ENCODE measurements at places on chromosomes 3 and 15. TPM values are rescaled to one million over a fixed set of nuclear protein-coding genes. Genes with fewer than 3 reads are reported as not detected.

- no peak for DNase-seq
Measured at GRCh38 chr3:57943525-57944495, 64.4 kb upstream of the FLNB start.

GRCh38 chr3:25973122-25973521, 183.2 kb downstream of the OXSM start:
- DNase-seq, result no peak

Gene SLC49A4
- polyA plus RNA-seq, result 12.0 TPM

GRCh38 chr3:52093756-52094545, 37.6 kb upstream of the DUSP7 start:
- no peak for DNase-seq

DNA sequence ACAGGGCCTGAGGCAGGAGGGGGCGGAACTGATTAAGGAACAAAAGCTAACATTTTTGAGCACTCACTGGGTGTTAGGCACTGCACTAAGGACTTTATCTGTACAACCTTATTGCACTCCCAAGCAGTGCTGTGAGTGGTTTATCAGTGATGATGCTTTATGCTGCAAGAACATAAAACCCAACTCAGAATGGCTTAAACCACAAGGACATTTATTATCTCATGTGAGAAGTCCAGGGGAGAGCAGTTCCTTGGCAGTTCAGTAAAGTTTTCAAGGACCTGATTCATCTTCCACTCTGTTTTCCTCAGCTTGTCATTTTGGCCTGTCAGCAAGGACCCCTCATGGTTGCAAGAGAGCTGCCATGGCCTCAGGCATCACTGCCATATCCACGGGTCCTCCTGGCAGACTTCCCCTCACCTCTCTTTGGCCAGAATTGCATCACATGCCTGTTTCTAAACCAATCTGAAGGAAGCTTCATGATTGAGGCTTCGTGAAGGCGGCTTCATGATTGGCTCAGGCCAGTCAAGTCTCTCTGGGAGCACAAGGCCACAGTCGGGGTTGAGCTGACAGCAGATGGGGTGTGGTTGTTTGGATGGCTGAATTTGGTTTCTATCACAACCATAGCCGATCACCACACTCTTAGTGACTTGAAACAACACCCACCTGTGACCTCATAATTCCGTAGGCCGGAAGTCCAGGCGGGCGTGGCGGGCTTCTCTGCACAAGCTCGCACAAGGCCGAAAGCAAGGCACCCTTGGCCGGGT, 15.8 kb downstream of the EFCC1 start:
- no peak for DNase-seq

DNA sequence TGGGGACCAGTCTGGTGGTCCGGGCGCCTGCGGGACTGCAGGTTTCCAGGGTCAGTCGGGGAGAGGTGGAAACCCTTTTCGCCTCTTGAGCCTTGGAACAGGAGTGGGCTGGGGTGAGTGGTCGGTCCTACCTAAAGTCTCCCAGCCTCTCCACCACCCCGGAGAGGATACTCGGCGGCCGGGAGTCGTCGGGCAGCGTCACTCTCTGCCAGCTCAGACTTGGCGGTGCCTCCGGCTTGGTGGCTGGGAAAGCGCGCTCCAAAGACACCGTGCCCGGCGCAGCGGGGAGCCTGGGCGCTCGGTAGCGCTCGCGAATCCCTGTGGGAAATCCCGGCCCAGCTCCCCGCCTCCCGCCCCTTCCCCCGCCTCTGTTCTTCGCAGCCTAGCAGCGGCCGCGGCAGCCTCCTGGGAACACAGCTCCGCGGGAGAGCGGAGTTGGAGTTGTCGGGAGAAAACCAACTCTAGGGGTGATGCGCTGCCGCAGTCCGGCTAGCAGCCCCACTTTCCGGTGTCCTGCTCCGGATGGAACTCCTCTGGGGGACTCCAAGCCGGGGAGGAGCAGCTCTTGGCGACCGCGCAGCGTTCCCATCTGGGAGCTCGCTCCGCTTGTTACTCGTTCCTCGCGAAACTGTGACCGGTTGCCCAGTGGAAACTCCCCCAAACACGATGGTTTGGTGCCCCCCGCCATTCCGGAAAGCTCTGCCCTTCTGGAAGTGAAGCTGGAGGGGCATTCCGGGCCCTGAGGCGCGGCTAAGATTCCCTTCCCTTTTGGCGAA, 1.4 kb downstream of the EPHB1 start:
- no peak for DNase-seq

Gene COL7A1
- polyA plus RNA-seq, result 25.8 TPM

Gene EXD1
- polyA plus RNA-seq, result not detected

GRCh38 chr3:110711851-110712516, 359.6 kb upstream of the NECTIN3 start:
- DNase-seq, result no peak

- DNase-seq, result peak; percentile 16
Measured at GRCh38 chr3:136862617-136863322, 762 bp downstream of the NCK1 start.

- no peak for DNase-seq
Measured at GRCh38 chr15:36358523-36358922, 220.9 kb upstream of the CDIN1 start.

- DNase-seq, result no peak
Measured at GRCh38 chr3:11601446-11602238, 42.1 kb downstream of the VGLL4 start.

GRCh38 chr3:100759950-100760349, 50.7 kb downstream of the TFG start:
- DNase-seq, result no peak

Gene ZBED2
- 0.11 TPM for polyA plus RNA-seq

DNA sequence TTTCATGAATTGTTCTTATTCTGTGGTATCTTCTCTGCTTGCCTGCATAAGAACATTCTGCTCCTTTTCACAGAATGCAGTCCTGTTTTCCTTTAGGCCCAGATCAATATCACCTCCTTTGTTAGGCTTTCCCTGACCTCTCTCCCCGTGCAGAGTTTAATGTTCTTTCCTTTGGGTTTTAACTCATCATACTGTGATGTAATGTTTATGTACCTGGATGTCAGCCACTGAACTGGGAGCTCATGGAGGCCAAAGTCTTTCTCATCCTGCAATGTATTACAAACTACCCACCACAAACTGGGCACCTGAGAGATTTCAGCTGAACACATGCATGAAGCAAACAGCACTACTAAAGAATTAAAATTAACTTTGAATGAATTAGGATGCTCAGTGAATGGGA, 192.8 kb upstream of the RORA start:
- no peak for DNase-seq

Gene MAP6D1
- polyA plus RNA-seq, result 6.1 TPM

- DNase-seq, result no peak
Measured at GRCh38 chr15:29936353-29937049, 114.2 kb upstream of the TJP1 start.

Gene CCDC13
- polyA plus RNA-seq, result 0.20 TPM

GRCh38 chr3:146110161-146110560, 50.8 kb downstream of the PLOD2 start:
- no peak for DNase-seq

GRCh38 chr3:139113231-139113992, 68.7 kb upstream of the PRR23C start:
- DNase-seq, result no peak

DNA sequence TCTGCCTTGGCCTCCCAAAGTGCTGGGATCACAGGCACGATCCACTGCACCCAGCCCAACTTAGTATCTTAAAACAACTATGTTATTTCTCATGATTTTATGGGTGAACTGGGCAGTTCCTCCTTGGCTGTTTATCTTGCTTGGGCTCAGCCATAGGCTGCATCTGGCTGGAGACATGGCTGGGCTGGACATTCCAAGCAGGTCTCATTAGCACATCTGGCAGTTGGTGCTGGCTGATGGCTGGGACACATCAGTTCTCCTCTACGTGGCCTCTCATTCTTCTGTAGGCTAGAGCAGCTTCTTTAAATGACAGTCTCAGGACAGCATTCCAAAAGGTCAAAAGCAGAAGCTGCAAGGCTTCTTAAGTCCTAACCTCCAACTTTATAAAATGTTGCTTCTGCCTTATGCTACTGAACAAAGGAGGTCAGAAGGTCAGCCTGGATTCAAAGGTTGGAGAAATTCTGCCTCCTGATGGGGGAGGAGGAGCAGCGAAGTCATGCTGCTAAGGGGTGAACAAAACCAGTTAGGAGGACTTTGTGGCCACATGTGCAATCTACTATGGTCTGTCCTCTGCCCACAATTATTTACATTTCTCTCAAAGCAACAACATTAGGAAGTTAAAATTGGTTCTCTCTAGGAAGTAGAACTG, 144.0 kb downstream of the AQP9 start:
- DNase-seq, result no peak

GRCh38 chr3:159532577-159532976, 456.1 kb upstream of the IL12A start:
- DNase-seq, result no peak
